Activated CD4-positive, alpha-beta T cell treated with anti-CD3 and anti-CD28 coated beads for 36 hours (primary cell): ENCODE measurements at places on chromosomes 2 and 18. TPM values are rescaled to one million over a fixed set of nuclear protein-coding genes. Genes with fewer than 3 reads are reported as not detected.
A peak's percentile ranks its signal among the peaks of the same experiment; 100 is the strongest.

DNA sequence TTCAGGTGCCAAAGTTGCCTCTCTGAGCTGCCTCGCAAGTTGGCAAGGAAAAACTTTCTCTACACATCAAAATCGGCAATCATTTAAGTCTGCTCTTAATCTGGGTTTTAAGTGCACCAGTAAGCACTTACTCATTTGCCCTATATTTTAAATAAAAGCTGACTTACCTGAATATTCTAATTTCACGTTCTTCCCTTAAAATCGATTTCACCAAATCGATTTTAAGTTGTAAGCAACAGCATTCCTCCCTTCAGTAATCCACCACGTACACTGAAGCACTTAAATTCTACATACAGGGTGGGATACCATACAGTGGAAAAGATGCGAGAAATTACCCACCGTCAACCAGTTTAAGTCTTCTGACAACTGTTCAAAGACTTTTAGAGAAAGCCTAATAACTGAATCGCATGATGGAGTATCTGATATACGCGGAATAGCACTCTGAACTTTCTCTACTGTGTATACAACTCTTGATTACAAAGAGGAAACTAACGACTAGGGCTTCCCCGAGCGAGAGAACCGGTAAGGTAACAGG, 1.6 kb downstream of the PPP3R1 start:
- no peaks in the 10 kb centered on the region for H3K27me3 ChIP-seq
- H3K4me3 ChIP-seq = peak overlapping the region; percentile 98
- H3K27ac ChIP-seq = peak overlapping the region; percentile 97
- DNase-seq = no peak

DNA sequence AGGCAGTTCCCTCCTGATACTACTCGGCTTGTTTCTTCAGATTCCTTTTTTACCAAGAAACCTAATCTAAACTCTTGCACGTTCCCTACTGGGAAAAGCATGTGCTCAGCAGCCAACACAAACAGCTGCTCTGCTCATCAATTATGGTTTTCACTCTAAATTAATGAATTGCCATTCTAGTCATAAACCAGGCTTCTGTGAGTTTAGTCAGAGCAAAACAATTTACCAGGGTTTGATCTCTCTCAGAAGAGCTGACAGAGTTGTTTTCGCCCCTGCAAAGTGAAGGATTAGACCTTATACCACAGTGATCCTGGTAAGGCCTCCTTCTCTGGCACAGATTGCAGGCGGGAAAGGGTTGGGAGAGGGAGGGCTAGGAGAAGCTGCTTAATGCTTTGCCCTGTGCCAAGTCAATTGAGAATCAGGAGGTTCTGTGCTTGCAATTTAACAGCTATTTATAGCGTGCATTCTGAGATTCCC, 57.2 kb downstream of the REEP1 start:
- no peak overlapping the region for H3K4me3 ChIP-seq
- no peak overlapping the region for H3K27ac ChIP-seq
- peaks cover 5% of the 10 kb centered on the region for H3K4me1 ChIP-seq
- H3K27me3 ChIP-seq = peaks cover 11% of the 10 kb centered on the region
- DNase-seq = no peak
- no peaks in the 10 kb centered on the region for H3K36me3 ChIP-seq

DNA sequence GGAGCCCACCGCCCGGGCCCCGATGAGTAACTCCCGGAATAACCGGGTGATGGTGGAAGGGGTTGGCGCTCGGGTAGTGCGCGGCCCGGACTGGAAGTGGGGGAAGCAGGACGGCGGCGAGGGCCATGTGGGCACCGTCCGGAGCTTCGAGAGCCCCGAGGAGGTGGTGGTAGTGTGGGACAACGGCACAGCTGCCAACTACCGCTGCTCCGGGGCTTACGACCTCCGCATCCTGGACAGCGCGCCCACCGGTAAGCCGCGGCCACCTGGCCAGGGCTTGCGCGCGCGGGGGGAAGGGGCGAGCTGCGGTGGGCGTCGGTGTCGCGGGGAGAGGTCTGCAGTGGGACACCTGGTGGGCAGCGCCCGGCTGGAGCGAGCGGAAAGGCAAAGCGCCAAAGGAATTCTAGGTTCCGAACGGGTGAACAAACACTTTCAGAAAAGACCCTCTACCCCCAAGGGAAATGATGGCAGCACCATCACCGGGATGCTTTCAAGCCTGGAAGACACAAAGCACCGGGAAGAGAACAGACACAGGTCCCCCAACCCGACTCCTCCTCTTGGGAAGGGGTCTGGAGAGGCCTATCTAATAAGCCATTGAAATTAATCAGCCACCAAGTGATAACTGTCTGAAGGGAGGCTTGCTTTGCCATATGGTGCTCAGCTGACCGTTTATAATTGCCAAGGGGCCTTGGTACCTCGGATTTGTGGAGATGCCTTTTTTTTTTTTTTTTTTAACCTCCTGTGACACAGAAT, 1.1 kb downstream of the MIB1 start:
- peak; percentile 53 for DNase-seq
- peak overlapping the region; percentile 67 for H3K27ac ChIP-seq
- H3K4me3 ChIP-seq = peak overlapping the region; percentile 77
- H3K27me3 ChIP-seq = no peaks in the 10 kb centered on the region
- peaks cover 48% of the 10 kb centered on the region for H3K4me1 ChIP-seq

DNA sequence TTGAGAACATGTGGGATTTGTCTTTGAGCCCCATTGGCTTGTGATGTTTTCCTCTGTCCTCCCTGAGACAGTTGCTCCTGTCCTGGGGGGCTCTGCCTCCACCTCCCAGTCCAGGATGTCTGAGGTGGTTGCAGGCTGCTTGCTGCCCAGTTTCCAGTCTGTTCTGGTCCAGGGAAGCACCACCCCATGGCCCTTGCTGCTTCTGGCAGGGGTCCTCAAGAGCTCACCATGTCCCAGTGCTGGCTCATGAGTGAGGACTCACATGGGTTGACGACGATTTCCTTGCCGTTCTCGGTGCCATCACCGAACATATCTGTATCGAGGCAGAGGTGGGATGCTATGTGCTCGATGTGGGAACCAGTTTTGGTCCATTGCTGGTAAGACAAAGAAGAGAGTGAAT, 103.4 kb upstream of the CAPN13 start:
- H3K36me3 ChIP-seq = no peaks in the 10 kb centered on the region
- peaks cover 1% of the 10 kb centered on the region for H3K27me3 ChIP-seq
- no peaks in the 10 kb centered on the region for H3K4me1 ChIP-seq
- no peak overlapping the region for H3K27ac ChIP-seq
- H3K4me3 ChIP-seq = no peak overlapping the region
- DNase-seq = no peak

DNA sequence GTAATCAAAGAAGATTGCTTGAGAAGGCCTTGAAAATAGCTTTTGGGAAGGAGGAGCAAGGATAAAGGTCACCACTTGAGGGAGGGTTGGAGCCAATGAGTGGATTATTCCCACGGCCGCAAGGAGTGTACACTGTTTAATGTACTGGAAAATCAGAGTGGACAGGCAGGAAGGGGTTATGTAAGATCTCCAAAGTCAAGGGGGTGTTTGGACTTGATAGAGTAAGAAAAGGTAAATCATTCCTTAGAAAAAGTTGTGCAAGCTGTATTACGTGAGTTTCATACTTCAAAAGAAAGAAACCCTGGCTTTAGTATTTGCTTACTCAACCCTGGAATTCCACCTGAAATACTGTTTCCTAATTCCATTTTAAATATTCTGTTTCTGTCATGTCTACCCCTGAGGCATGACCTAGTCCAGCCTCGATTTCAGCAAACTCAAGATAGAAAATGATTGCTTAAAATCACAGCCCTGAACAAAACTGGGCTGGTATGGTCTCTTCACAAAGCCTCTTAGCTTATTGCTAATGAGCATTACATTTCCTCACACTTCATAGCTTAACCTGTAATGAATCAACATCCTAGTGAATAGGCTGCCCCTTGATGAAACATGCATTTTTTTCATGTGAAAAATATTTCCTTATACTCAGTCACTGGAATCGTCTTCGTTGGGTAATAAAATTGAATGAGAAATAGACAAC, 1.1 kb downstream of the MREG start:
- peak overlapping the region; percentile 88 for H3K4me3 ChIP-seq
- no peak for DNase-seq
- no peaks in the 10 kb centered on the region for H3K36me3 ChIP-seq
- H3K27me3 ChIP-seq = no peaks in the 10 kb centered on the region

- H3K4me1 ChIP-seq = peaks cover 19% of the 10 kb centered on the region
- no peaks in the 10 kb centered on the region for H3K36me3 ChIP-seq
- no peak overlapping the region for H3K4me3 ChIP-seq
- no peak for DNase-seq
- no peak overlapping the region for H3K27ac ChIP-seq
Measured at GRCh38 chr2:177164131-177164530, 48.5 kb upstream of the HNRNPA3 start.

The GALR1 gene
- total RNA-seq = not detected

The IFIH1 gene
- total RNA-seq = 42.3 TPM

The LIMS2 gene
- total RNA-seq = 16.4 TPM

The TAF1B gene
- total RNA-seq = 28.8 TPM
